ENCODE measurements at places on chromosomes 5 and 9.

DNA sequence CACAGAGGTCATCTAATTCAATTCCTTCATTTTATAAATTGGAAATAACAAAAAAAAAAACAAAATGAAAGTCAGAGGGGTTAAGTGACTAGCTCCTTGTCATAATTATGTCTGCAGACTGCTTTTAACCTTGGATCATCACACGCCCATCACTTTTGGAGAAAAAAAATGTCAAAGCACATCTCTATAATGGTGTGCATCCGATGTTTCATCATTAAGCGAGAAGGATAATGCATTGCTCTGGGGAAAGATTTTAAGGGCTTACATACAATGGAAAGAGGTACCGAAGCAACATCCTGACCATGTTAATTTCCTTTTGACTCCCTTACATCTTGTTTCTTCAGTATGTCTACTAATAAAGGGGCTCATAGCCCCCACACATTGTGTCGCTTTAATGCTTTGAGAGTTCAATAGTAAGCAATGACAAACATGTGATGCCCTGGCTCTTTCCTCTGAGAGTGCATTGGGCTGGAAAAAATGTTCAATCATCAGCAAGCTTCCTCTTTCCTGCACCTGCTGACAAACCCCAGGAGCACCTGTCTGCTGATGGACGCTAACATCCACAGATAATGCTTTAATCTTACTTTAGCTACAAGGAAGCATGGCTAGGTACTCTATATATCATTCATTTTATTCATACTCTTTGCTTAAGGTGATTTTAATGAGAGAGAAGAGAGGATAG is 242.2 kb downstream of the SMARCA2 start:
- no peak for DNase-seq

GRCh38 chr5:96177303-96177869 is 215.7 kb upstream of the ELL2 start:
- DNase-seq = peak; percentile 52

DNA sequence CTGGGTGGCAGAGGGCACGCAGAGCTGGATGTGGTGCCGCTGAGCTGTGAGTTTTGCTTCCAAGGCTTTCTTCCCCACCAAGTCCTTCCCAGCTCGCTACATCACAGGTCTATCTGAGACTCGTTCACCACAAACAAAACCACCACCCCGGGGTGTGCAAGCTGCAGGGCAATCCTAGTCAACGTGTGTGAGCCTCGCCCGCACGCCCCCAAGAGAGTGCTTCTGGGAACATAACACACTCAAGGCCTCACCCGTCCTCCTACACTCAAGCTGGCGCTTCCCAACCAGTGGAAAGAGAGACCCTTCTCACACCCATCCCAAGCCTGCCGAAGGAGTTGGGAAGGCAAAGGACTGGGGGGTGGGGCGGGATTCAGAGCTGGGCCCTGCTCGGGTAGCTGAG is 10.6 kb downstream of the SNAPC4 start:
- DNase-seq = no peak

DNA sequence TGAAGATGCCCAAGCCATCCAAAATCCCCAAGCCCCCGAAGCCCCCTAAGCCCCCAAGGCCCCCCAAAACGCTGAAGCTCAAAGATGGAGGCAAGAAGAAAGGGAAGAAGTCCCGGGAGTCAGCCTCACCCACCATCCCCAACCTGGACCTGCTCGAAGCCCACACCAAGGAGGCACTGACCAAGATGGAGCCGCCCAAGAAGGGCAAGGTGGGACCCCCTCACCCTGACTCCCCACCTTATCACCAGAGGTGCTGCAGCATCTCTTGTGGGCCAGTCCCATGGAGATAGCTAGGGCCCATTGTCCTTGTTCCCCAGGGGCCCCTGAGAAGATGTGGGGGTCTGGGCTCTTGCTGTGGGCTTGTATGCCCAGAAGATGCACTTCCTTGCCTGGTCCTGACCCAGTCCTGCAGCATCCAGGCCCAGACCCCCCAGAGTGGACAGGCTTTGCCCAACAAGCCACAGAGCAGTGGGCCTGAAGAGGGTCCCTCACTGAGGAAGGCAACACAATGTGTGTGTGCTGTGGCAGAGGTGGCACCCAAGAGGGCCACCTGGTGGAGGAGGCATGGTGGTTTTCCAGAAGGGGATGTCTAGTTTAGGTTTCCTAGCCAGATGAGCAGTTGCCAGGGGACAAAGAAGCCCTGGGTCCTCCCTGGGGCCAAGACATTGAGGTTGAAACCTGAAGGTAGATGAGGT is 84.1 kb downstream of the PHF2 start:
- no peak for DNase-seq

DNA sequence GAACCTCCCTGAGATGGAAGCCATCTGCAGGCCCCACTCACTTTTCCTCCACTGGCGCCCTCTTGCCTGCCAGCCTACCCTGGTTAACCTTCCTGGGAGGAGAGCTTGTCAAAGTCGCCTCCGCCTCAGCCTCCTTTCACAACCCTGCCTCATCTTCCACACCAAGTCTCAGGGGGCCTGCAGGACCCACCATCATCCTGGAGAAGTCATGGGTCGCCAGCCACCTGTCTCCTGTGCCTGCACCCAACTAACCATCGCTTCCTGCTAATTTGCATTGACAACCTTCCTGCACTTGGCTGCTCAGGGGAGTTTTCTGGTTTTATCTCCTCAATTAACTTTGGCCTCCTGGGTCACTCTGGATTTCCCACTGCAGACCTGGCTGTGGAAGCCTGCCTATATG is 52.8 kb upstream of the GRHPR start:
- no peak for DNase-seq

DNA sequence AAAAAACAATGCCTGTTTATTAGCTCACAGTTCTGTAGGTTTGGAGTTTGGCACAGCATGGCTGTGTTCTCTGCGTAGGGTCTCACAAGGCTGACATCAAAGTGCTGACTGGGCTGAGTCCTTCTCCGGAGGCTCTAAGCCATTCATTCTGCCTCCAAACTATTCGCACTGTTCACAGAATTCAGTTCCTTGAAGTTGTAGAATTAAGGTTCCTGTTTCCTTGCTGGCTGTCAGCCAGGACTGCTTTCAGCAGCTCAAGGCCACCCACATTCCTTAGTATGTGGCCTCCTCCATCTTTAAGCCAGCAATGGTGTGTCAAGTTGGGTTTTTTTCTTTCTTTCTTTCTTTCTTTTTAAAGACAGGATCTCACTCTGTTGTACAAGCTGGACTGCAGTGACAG is 161.9 kb downstream of the CDH6 start:
- no peak for DNase-seq

DNA sequence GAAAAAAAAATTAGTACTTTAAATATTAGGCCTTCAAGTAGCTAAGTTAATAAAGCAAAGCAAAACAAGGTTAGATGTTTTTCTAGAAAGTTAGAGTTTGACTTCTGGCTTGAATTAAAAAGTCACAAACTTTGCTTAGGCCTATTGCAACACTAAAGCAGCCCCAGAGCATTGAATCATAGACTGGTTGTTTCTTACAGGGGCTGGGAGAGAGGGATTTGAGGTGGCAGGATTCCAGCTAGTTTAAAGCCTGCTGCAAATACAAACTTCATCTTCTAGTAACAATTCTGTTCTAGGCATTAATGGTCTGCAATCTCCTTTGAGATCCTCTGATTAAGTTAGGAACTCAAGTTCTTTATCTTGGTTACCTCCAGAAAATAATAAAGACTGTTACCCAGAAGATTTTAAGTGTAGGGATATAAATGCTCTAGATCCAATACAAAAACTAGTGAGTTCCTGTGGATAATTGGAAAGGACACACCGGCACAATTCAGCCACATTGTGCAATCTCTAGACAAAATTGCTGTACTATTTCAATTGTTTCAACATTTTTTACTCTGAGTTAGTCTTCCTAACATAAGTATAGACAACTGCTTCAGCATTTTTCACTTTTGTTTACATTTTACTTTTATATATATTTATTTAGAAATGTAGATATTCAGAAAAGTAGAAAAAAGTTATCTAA is 12.6 kb downstream of the OR13C5 start:
- DNase-seq = no peak

DNA sequence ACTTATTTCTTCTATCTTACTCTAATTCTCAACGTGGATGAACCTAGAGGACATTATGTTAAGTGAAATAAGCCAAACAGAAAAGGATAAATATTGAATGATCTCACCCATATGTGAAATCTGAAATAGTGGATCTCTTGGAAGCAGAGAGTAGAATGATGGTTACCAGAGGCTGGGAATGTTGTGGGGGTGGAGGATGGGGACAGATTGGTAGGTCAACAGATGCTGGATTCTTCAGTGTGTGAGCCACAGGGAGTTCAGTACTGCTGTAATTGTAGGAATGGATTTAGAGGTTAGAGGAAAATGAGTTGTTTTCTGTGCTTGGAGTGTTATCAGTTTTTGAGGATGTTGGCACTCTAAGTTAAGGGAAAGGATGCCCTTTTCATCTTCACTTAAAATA is 190.6 kb downstream of the FBXL7 start:
- peak; percentile 37 for DNase-seq

DNA sequence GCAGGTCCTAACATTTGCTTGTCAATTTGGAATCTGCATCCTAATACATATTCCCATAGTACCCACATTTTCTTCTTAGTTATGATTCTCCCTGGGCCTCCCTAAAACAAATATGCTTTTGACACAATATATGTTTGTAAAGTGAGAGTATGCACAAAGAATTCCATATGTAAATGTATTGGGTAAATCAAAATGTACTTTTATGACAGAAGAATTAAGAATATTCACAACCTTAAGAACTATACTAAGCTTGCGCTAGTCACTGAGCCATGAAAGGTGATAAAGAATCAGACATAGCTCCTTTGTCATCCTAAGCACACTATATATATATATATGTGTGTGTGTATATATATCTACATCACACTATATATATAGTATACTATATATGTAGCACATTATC is 438.5 kb downstream of the ACTL7B start:
- DNase-seq = no peak

GRCh38 chr5:54284586-54284985 is 25.8 kb downstream of the ARL15 start:
- no peak for DNase-seq

All from GM03348 (cell line).